Substantia nigra (tissue), 51 donors: ENCODE measurements at places on chromosomes 3 and 15.

DNA sequence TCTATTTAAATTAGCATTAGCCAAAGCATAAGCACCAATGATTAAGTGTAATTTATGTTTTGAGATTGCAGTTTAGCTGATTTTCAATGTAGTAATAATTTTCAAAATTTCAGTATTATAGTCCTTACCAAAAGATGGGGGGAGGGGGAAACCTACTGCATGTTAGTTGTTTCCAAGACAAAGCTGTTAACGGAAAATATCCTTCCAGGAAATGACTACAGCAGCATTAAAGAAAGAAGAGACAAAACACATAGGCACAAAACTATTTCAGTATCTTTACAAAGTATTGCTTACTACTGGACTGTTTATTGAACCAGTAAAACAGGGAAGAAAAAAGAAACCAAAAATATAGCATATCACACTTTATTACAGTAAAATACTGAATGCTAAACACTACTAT, 10.5 kb downstream of the BNIP2 start:
- DNase-seq = no peak

GRCh38 chr3:9750556-9751411, 1.0 kb downstream of the OGG1 start:
- DNase-seq = no peak

GRCh38 chr3:71265365-71265915, 318.1 kb downstream of the FOXP1 start:
- DNase-seq = no peak

DNA sequence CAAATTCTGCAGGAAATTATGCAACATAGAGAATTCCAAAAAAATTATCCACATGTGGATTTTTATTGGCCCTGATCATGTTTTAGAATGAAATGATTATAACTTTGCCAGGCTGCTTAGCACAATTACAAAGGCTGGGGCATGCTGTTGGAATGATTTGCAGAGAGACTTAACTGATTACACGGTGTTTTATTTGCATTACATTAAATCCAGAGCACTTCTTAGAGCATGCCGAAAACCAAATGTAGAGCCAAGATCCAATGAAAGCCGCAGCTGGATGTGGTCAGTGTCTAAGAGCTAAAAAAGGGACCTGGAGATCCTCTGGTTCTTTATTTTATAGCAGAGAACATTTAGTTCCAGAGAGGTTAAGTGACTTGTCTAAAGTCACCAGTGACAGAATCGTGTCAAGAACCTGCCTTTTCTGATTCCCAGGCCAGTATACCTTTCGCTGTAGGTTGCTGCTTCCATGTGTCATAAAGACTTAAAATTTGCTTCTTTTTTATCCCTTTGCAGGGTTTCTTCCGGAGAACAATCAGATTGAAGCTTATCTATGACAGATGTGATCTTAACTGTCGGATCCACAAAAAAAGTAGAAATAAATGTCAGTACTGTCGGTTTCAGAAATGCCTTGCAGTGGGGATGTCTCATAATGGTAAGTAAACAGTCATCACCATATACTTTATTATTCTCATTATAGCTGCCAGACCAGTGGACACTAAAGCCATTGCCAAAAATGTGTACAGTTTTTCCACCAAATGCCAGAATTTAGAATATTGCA, 92.0 kb upstream of the TSEN2 start:
- DNase-seq = no peak

DNA sequence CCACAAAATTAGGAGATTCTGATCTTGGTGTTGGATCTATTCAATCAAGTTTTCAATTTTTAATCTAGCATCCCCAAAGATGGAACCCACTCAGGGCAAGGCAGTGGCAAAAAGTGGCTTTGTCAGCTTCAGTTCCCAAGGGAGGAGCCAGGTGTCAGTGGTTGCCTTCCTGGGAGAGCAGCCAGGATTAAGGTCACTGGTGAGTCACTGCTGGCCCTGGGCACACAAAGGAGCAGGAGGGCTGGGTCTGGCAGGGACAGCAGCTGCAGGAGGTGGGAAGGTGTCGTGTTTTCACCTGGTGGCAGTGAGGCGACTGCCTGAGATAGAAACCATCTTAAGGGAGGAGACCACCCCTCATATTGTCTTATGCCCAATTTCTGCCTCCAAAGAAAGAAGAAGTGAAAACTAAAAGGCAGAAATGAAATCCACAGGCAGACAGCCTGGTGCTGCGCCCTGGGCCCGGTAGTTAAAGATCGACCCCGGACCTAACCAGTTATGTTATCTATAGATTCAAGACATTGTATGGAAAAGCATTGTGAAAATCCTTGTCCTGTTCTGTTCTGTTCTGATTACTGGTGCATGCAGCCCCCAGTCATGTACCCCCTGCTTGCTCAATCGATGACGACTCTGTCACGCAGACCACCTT, 5.9 kb upstream of the KLHL25 start:
- DNase-seq = no peak

GRCh38 chr3:35932995-35933394, 293.7 kb downstream of the ARPP21 start:
- no peak for DNase-seq

GRCh38 chr15:40901053-40901443, 6.8 kb downstream of the VPS18 start:
- DNase-seq = no peak

DNA sequence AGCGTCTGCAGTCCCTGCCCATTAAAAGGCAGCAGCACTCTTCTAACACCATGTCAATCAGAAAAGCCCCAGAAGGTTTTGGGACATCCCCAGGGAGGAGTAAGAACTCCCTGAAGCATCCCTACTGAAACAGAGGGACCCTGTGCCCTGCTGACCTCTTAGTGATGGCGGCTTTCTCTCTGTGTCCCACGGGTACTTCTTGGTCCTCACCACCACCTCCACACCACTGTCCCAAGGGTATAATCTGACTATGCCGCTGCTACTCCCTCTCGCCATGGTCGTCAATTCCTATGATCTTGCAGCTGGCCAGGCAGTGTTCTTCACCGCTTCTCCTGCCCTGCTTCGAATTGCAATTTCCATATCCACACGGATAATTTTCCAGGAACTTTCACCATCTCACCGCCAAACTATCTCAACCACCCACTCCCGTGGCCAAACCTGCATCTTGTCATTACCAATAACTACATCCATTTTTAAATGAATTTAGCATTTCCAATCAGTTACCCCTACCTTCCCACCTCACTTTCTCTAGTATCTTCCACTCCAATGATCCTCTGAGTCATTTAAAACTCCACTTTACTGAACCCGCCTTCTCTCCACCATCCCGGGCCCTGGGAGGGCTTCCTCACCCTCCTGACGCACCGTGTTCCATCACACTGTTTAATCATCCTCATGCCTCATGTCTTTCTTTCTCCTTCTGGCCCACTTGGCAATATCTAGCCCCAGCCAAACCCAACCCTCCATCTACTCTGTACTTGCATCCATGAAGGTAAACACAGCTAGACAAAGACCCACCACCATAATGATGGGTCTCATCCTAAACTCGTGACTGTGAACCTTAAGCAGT, 23.7 kb downstream of the PRR23E start:
- DNase-seq = no peak

DNA sequence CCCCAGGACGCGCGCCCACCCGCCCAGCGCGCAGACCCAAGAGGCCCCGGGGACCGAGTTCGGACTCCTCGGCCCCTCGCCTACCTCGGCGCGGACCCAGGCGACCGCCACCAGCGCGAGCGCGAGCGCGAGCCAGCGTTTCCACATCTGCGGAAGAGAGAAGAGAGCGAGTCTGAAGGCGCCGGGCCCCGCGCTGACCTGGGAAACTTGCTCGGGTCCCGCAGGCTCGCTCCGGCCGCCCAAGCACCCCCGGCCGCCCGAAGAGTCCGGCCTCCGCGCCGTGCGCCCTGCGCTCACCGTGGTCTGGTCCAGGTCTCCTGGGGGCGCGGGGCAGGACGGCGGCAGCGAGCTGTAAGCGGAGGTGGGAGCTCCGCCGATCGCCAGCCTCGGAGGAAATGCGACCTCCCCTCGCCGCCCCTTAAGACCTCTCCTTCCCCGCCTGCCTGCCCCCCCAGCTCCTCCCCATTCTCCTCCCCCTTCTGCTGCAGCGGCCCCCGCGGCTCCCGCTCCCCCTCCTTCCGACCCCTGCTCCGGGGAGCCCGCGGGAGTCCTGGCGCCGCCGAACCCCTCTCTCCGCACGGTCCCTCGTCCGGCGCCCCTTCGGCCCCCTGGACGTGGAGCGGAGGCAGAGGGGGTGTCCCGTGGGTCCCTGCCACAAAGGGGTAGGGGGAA, at the start of gene FSTL1:
Gene FSTL1 (minus strand): TSS at position 393 of the 672 bp plus-strand sequence. CDS start 246 bp downstream, at position 147.
- no peak for DNase-seq

DNA sequence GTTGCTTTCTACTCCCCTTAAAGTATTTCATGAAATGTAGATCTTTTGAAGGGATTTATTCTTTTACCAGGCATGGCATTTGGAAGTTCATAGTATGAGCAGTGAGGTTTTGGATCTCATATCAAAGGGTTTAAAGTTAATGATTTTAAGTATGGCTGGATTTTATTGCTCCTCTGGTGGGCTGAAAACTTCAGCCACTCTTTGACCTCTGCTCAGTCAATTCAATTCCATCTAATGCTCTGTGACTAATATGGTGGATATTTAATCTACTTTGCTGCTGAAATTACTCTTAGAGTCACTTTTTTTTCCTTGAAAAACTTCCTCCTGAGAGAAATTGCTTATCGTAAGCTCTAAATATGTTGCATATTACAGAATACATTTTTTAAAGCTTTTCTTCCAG, 218.6 kb downstream of the NR2F2 start:
- DNase-seq = no peak
